ENCODE measurements at places on chromosomes 2 and 18.

GRCh38 chr2:111679202-111679601 lies 204.8 kb downstream of the ANAPC1 start:
- no peak for DNase-seq

DNA sequence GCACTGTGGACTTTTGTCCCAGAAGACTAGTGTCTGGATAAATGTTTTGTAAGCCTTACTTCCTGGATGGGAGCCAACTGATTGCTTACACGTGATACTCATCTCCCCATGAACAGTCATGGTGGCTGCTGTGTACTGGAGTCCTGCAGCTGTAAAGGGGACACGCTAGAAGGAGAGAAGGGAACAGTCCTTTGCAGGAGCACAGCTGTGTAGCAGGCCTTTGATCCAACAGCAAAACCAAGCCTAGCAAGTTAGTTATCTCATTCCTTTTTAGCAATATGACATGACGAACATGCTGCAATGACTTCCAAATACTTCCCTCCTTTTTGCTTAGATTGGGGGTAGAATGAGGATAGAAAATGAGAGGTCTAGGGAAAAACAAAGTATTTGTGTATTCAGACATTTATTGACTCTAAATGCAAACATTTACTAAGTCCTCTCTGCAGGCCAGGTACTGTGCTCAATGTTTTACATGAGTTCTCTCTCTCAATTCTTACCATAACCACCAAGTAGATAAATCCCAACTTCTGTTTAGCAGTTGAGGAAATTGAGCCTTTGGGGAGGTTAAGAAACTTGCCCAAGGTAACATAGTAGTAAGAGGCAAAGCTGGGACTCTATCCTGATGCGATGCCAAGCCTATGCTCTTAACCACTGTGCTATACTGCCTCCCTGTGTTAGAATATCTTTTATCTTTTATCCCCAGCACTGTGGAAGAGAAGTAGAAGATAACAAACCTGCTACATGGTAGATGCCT lies 55.4 kb upstream of the CD28 start:
- no peak for DNase-seq

DNA sequence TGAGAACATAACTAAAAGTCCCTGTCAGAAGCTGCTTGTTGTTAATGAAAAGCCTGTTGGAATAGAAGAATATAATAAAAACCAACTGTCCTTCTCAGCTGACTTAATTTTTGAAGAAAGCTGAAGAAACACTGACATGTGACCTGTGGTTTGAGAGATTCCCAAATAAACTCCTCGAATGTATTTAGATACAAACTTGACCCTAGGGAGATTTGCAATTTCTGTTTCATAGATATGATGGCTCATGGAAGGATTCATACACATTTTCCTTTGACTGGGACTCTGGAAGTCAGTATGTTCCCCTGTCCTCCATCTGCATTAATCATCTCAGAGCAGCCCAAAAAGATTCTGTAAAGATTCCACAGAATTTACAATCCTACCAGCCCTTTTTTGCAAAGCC lies 195.1 kb downstream of the TMEM247 start:
- DNase-seq: no peak

DNA sequence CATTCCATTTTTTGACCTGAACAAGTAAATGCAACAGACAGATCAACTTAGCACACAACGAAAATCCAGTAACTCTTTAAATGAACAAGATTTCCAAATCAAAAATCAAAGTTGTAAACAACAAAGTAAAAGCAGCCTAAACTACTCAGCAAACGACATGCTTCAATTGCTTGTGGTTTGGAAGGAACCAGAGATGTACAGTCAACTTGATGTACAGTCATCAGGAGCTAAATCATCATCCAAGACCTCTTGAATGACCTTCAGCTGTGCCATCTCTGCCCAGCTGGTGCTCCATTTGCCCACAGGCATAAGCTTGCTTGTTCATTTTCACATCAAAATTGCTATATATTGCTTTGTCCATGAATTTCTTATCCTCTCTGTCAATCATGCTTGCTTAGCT lies 109.8 kb downstream of the UPP2 start:
- DNase-seq: no peak

GRCh38 chr2:175929850-175930249 lies 72.2 kb downstream of the LNPK start:
- no peak for DNase-seq

DNA sequence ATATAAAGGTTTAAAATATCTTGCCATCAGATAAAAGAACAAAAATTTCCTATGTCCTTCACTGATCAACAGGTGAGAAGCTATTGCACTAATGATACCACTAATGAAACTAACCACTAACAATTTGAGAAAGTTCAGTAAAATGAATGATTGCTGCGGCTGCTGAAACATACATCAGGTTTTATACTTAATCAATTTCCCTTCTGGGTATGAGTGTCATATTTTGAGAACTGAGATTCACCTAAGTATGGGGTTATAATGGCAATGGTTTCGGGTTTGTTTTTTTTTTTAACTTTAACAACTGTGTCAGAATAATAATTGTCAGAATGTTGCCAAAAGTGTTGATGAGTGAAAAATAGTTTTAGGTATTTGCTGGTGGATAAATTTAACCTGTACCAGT lies 151.3 kb upstream of the SLC39A10 start:
- DNase-seq: no peak

DNA sequence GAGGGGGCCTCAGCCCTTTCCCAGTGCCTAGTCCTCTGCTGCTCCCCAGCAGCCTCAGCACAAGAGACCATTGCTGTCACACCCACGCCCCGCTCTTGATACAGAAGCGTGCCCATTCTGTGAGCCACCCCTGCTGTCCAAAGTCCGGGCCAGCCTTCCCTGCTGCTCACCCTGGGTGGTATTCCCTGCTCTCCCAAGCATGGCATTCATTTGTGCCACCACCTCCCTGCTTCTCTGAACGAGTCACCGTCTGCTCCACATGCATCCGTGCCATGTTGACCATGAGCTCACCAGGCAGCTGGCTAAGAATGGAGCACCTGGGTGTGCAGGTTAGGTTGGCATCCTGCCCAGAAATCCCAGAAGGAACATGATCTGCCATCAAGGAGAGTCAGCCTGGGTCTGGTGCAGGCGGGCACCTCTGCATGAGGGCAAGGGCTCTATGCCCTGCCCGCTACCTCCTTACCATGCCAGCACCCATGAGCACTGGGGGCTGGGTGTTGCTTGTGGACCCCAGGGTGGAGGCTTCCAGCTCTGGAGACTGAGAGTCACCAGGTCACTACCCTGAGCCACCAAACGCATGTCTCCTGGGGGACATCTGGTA lies 63.0 kb downstream of the TWIST2 start:
- DNase-seq: no peak

DNA sequence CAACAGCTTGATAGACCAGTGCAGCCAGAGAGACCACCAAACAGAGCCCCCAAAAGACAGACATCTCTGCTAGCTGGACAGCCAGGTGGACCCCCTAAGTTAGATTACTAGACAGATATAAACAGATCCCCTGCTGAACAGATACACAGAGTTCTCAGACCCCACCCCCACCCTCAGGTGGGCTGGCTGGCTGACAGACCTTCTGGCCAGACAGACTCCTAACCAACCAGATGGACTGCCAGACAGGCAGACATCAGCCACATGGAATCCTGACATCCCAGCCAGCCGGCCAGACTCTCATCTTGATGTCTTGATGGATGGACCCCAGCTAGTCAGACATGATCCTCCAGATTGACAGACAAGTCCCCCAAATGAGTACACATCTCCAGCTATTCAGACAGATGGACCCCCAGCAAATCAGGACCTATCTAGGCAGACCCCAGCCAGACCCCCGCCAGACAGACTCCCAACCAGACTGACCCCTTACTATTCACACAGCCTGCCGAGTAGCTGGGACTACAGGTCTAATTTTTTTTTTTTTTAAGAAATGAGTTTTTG lies 18.0 kb downstream of the PTPN18 start:
- no peak for DNase-seq

DNA sequence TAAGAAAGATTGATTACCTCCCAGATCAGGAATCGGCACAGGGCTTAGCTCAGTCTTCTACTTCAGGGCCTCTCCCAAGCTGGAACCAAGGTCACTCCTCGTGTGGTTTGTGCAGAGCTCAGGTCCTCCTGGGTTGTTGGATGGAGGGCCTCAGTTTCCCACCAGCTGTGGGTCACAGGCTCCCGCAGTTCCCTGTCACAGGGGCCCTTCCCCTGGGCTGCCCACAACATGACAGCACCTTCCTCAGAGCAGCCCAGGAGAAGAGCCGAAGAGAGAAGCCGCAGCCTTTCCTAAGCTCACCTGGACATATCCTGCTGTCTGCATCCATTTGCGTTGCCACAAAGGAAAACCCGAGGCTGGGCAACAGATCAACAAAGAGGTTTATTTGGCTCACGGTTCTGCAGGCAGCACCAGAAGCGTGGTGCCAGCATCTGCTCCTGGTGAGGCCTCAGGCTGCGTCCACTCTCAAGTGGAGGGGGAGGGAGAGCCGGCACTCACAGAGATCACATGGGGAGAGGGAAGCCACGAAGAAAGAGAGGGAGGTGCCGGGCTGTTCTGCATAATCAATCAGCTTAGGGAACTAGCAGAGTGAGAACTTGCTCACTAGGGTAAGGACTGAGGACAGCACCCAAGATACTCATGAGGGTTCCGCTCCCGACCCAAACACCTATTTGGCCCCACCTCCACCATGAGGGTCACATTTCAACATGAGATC lies 13.0 kb upstream of the ALLC start:
- no peak for DNase-seq

DNA sequence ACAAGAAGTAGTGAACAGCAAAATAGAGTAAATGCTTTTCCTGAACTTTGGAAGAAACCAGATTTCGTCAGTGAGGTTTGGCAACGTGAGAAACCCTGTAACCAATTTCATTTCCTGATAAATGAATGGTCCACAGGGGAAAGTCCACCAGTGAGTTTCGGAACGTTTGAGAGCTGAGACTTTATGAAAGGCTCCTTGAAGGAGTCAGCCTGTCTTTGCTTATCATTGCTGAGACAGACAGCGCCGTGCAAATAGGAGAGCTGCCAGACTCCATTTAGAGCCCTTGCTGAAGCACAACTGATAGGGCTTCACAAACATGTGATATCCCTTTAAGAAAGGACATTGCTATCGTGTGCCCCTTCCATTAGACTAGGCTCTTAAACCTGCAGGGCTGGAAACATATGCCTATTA lies 121.8 kb upstream of the SMAD7 start:
- no peak for DNase-seq

- peak; percentile 18 for DNase-seq
These were observed 34.8 kb upstream of the MGAT5 start for GRCh38 chr2:134218930-134219658.

DNA sequence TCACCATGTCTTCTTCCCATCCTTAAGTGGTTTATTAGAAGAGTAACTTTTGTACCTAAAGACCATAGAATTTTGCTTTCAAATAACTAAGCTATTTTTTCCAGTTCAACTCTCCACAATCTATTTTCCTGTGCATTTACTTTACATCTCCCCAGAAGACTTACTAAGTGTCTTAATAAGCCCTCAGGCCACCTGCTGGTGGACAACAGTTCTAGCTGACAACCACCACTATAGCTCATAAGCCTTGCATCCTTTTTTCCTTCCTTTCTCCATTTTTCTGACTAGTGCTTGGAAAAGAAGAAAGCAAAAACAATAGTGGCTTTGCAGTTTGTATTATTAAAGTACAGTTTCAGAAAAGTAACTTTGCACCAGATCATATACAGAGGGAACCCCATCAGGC lies 149.5 kb upstream of the TMEM200C start:
- DNase-seq: no peak

DNA sequence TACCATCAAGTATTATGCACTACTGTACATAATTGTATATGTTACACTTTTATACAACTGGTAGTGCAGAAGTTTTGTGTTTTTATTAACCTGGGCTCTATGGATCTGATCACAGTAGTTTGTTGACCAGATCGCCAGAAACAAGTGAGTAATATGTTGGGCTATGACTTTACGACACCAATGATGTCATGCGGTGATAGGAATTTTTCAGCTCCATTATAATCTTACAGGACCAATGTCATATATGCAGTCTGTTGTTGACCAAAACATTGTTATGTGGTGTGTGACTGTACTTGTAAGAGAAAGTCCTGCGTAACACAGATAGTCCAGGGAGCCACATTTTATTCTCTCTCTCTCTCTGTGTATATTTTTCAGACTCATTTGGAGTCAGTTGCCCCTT lies 4.5 kb upstream of the ACOXL start:
- DNase-seq: no peak

DNA sequence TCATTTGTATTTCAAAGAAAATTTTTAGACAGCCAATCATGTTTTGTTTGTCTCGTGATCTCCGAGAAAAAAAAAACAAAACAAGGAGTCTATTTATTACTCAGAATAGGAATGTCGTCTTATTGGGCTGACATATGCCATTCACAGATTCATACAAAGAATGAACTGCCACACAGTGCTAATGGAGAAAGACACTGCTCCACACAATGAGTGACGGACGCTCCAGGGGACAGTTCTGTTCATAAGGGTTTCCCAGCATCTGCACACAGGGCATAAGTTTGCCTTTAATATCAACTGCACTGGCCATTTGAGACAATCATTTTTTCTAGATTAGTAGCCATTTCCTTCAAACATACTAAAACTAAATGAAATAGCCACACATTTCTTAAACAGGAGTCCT lies 3.4 kb downstream of the SERTAD2 start:
- no peak for DNase-seq

- no peak for DNase-seq
These were observed at the start of gene B4GALT6 for GRCh38 chr18:31684279-31685096. Gene B4GALT6 (minus strand): TSS chr18:31684581. CDS start chr18:31684426, 155 bp downstream.

GRCh38 chr2:46076251-46076650 lies 221.0 kb upstream of the EPAS1 start:
- DNase-seq: no peak

GRCh38 chr2:129797489-129798300 lies 181.8 kb upstream of the RAB6C start:
- no peak for DNase-seq

DNA sequence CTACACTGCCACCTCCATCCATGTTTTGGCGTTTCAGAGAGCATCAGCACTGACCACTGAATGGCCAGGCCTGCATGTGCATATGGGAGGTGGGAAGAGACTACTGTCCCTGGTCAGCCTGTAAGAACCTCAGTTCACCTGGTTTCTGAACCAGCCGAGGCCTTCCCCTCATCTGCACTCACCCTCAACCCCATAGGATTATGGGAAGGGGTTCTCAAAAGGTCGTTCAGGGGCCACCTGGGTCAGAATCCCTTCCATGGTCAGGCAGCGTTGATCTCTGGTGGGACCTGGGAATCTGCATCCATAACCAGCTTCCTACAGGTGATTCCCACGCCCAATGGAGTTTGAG lies 36.7 kb downstream of the TET3 start:
- no peak for DNase-seq

GRCh38 chr2:20693317-20693716 lies 26.4 kb downstream of the GDF7 start:
- DNase-seq: no peak

GRCh38 chr2:80255918-80256781 lies 48.4 kb downstream of the LRRTM1 start:
- no peak for DNase-seq

DNA sequence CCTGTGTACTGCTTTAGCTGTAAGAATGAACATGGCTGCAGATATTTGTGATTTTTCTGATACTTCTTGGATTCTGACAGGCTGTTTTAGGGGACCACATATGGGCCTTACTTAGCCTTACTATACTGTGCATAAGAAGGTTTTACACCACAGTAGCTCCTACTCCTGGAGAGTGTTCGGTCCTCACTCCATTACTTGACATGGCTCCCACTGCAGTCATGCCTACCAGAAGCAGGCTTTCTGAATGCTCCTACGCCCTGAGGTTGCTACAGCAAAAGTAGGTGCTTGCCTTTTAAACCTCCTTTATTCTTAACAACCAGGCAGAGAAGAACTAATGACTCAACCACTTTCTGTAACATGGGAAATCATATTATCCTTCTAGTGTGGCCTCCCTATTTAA lies 125.2 kb upstream of the MAP2 start:
- no peak for DNase-seq

Data from T follicular helper cell (primary cell).